ENCODE measurements at places on chromosomes 1 and 21. TPM values are rescaled to one million over a fixed set of nuclear protein-coding genes. Genes with fewer than 3 reads are reported as not detected.

GRCh38 chr1:203286161-203286984 is 18.9 kb upstream of the BTG2 start:
- peak overlapping the region; percentile 42 for H3K4me3 ChIP-seq
- no peaks in the 10 kb centered on the region for H3K36me3 ChIP-seq
- DNase-seq = no peak
- peak overlapping the region; percentile 98 for H3K27ac ChIP-seq
- H3K27me3 ChIP-seq = no peaks in the 10 kb centered on the region

- H3K27me3 ChIP-seq = no peaks in the 10 kb centered on the region
- H3K4me1 ChIP-seq = peaks cover 44% of the 10 kb centered on the region
- no peaks in the 10 kb centered on the region for H3K36me3 ChIP-seq
- H3K27ac ChIP-seq = peak overlapping the region; percentile 81
- peak; percentile 44 for DNase-seq
These were observed 14.9 kb upstream of the CD101 start for GRCh38 chr1:116986421-116987255.

DNA sequence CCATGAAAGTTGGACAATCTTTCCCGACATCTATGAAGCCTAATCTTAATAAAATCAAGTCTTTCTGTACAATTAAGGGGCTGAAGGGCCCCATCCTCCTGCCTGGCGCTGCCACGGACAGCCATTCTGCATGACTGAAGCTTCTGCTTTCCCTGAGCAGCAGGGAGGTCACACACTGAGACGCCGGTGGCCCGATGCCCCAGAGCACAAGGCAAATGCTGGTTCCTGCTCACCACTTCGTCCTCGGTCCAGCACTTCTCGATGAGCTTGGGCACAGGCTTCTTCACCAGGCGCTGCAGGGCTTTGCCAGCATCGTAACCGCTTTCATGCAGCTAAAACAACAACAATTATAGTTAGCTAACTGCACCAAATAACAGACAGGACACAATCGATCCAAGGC is 147.8 kb downstream of the SLC45A1 start:
- peaks cover 29% of the 10 kb centered on the region for H3K4me1 ChIP-seq
- no peak for DNase-seq
- H3K27me3 ChIP-seq = no peaks in the 10 kb centered on the region
- peaks cover 16% of the 10 kb centered on the region for H3K36me3 ChIP-seq
- no peak overlapping the region for H3K4me3 ChIP-seq
- no peak overlapping the region for H3K27ac ChIP-seq

DNA sequence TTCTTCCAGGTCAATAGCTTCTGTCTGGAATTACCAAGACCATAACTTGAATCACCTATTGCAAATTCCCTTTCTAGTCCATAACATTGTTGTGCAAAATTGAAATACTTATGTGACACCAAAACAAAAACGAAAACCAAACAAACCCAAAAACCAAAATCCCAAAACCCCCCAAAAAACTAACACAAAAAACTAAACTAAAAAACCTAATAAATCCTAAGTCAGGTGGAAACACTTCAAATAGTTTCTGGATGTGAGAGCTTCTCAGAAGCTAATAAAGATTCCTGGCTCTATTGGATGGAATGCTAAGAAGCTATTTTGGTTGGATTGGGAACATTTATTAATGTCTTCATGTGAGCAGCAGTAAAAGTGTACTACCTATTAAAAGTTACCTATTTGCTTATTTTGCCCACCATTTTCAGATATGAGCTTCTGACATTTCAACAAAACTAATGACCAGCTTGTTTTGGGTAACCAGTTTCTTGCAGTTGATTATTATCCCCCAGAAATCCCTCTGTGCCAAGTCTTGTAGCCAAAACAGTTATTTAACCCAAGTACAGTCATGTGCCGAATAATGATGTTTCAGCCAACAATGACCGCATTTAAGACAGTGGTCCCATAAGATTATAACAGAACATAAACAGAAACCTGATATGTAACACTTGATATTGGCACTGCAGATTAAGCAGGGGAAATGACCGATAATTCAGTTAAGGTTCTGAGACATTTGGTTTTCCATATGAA is 76.4 kb downstream of the LTN1 start:
- no peaks in the 10 kb centered on the region for H3K36me3 ChIP-seq
- H3K27me3 ChIP-seq = no peaks in the 10 kb centered on the region
- H3K4me3 ChIP-seq = no peak overlapping the region
- no peak overlapping the region for H3K27ac ChIP-seq
- no peak for DNase-seq

DNA sequence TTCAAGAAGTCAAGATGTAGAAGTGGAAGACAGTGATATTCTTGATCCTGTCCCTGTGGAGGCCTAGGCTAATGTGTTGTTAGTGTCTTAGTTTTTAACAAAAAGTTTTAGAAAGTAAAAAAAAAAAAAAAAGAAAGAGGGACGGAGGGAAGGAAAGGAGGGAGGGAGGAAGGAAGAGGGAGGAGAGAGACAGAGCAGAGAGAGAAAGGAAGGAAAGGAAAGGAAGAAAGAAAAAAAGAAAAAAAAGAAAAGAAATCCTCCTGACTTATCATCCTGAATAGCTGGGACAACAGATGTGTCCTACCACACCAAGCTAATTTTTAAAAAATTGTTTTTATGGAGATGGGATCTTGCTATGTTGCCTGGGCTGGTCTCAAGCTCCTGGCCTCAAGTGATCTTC is 24.6 kb downstream of the PHACTR4 start:
- H3K4me3 ChIP-seq = no peak overlapping the region
- no peaks in the 10 kb centered on the region for H3K27me3 ChIP-seq
- H3K27ac ChIP-seq = no peak overlapping the region
- DNase-seq = no peak
- no peaks in the 10 kb centered on the region for H3K4me1 ChIP-seq

DNA sequence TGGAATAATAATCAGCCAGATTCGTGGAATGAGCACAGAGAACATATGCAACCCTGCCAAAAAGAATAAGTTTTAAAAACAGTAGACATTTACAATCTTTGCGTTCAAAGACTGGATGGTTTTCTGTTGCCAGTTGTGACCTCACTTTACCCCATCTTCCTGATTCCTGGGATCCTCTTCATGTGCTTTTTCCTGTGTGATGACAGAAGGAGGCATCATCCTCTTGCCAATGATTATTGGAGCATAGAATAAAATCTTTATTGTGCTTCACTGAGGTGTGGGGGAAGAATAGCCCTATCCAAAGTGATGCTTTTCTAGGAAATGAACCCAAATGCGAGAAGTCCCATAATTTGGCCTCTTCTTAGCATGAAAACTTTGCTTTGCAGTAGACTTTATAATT is 15.0 kb upstream of the BARHL2 start:
- H3K27me3 ChIP-seq = peaks cover 20% of the 10 kb centered on the region
- no peak for DNase-seq
- no peaks in the 10 kb centered on the region for H3K36me3 ChIP-seq
- no peak overlapping the region for H3K27ac ChIP-seq
- H3K4me1 ChIP-seq = peaks cover 19% of the 10 kb centered on the region

DNA sequence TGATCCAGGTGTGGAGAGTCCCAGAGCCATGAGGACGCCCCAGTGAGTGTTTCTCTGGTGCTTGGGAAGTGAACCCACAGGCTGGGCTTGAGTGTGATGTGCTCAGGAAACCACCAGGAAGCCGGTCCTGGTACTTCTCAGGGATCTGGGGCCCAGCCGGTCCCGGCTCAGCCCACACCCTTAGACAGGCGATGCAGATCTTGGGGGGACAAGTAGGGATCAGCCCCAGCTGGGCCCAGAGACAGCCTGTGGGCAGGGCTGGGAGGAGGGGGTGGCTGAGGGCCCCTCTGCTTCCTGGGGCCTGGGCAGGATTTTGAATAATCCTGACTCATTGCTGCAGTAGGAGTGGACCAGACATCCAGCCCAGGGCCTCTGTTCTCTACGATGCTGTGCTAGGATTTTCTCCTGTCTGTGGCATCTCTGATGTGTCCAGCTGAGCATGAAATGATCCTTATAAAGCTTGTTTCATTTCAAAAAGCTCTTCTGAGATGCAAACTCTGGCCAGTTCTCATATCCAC is 698.0 kb downstream of the PTPRU start:
- no peak overlapping the region for H3K27ac ChIP-seq
- no peaks in the 10 kb centered on the region for H3K27me3 ChIP-seq
- no peak overlapping the region for H3K4me3 ChIP-seq
- DNase-seq = no peak
- no peaks in the 10 kb centered on the region for H3K4me1 ChIP-seq

DNA sequence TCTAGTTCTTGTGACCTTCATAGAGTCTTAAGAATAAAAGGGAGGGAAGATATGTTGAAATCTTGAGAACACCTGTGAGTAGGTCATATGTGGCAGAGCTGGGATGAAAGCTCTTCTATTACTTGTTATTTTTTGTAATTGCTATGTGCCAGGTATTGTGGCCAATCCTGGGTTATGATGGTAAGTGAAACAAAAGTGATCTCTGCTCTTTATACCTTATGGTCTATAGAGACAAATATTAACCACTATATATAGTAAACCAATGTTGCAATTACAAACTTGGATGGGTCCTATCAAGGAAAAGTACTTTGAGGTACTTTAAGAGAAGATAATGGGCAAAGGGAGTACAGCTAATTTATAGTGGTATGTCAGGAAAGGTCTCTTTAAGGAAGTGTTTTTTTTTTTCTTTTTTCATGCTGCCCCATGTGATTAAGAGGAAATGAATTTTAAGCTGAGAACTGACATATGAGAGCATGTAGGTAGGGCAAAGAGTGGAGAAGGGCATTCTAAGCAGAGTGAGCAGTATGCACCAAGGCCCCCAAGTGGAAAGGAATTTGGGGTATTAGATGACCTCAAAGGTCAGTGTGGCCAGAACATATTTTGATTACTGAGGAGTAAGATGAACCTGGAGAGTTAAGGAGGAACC is 43.3 kb downstream of the POU2F1 start:
- H3K27me3 ChIP-seq = no peaks in the 10 kb centered on the region
- no peak for DNase-seq
- H3K4me1 ChIP-seq = peaks cover 29% of the 10 kb centered on the region
- H3K27ac ChIP-seq = no peak overlapping the region

DNA sequence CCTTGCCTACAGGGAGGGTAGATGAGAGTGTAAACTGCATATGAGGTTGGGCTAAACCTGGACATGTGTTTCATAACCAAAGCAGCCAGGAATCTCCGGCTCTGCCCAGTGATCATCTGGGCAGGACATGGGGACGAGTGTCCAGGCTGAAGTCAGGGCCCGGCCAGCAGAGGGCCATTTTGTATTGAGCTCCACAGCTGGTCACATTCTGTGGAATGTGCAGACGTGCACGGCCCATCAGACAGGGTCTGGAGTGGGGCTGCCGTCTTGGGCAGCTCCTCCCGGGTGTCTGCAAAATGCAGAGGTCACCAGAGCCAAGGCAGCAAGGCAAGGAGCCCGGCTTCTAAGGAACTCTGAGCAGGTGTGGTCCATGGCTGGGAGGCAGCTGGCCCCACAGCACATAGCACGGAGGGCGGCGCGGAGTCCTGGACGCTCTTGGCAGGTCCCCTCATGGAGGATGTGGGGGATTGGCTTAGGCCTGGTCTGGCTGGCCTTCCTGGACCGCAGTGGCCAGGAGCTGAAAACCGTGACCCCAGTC is 6.2 kb downstream of the LRRC3 start:
- H3K27ac ChIP-seq = no peak overlapping the region
- no peak overlapping the region for H3K4me3 ChIP-seq
- no peaks in the 10 kb centered on the region for H3K36me3 ChIP-seq
- no peaks in the 10 kb centered on the region for H3K27me3 ChIP-seq

GRCh38 chr1:58841455-58841854 is 57.6 kb upstream of the JUN start:
- no peaks in the 10 kb centered on the region for H3K27me3 ChIP-seq
- H3K36me3 ChIP-seq = no peaks in the 10 kb centered on the region
- no peak for DNase-seq
- no peak overlapping the region for H3K27ac ChIP-seq
- H3K4me3 ChIP-seq = no peak overlapping the region

DNA sequence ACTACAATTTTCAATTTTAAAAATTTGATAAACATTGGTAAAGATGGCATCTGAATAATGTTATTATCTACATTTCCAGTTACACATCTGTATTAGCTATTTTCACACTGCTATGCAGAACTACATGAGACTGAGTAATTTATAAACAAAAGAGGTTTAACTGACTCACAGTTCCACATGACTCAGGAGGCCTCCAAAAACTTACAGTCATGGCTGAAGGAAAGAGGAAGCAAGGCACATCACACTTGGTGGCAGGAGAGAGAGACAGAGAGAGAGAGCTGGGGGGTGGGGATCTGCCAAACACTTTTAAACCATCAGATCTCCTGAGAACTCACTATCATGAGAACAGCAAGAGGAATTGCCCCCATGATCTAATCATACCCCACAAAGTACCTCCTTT is 850.0 kb downstream of the LTN1 start:
- H3K36me3 ChIP-seq = no peaks in the 10 kb centered on the region
- no peak overlapping the region for H3K27ac ChIP-seq
- no peak overlapping the region for H3K4me3 ChIP-seq
- no peaks in the 10 kb centered on the region for H3K27me3 ChIP-seq
- no peak for DNase-seq
- no peaks in the 10 kb centered on the region for H3K4me1 ChIP-seq

DNA sequence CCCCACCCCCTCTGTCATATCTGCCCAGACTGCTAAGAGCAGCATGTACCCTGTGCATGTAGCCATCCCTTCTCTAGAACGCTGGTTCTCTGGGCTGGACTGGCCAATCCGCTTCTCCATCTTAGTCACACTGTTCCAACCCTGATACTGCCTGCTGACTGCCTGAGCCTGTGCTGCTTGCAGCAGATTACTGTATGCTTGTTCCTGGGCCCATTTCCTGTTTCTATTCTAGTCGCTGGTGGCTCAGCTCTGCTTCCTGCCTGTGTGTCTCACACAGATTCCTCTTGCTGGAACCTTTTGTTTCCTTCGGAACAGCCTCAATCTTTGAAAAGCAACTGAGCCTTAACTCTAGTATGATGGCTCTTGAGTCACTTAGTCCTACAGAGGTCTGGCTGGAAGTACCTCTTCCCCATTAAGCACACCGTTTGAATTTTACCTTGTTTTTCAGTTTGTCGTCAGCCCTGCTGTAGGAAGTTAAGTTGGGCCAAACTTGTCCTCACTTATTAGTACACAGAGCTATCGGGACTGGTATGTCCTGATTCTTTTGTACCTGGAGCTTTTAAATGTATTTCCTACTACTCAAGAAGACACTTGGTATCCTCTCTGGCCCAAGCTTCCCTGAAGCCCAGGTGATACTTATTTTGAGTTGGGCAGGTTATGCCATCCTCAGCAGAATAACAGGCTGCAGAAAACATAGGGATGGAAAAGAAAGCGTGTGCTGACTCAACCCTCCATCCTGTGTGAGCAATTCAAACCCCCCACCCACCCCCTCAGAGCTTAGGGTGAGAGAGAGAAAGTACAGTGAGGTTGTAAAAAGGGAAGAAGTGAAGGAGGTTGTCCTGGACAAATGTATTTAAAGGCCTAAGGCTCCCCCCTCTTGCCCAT is 43.4 kb upstream of the PIGV start:
- DNase-seq = peak; percentile 30
- H3K27ac ChIP-seq = peak overlapping the region; percentile 62
- peak overlapping the region; percentile 39 for H3K4me3 ChIP-seq
- peaks cover 84% of the 10 kb centered on the region for H3K4me1 ChIP-seq

GRCh38 chr1:86200901-86201300 is 44.3 kb upstream of the COL24A1 start:
- DNase-seq = no peak
- no peaks in the 10 kb centered on the region for H3K36me3 ChIP-seq
- no peaks in the 10 kb centered on the region for H3K4me1 ChIP-seq
- no peak overlapping the region for H3K4me3 ChIP-seq
- no peak overlapping the region for H3K27ac ChIP-seq
- H3K27me3 ChIP-seq = no peaks in the 10 kb centered on the region

- no peak for DNase-seq
- no peaks in the 10 kb centered on the region for H3K36me3 ChIP-seq
- no peaks in the 10 kb centered on the region for H3K4me1 ChIP-seq
- no peak overlapping the region for H3K4me3 ChIP-seq
- H3K27ac ChIP-seq = no peak overlapping the region
These were observed 32.9 kb downstream of the FMO4 start for GRCh38 chr1:171346881-171347280.

Gene TSPEAR
- 0.07 TPM for polyA plus RNA-seq

Gene OLFM3
- polyA plus RNA-seq = not detected

Gene GPR157
- 1.4 TPM for polyA plus RNA-seq

Gene KCNJ10
- not detected for polyA plus RNA-seq

Gene VWA5B1
- 0.46 TPM for polyA plus RNA-seq
